Smooth muscle cell of bladder (primary cell): ENCODE measurements at places on chromosomes 12 and 14. TPM values are rescaled to one million over a fixed set of nuclear protein-coding genes. Genes with fewer than 3 reads are reported as not detected.

Gene MYO1A
- under 0.01 TPM in 1 of 2 replicates, not detected in the other for total RNA-seq

Gene PLEK2
- total RNA-seq: 3.0 and 3.7 TPM in 2 replicates

Gene IRAK3
- total RNA-seq: 8.1 and 12.1 TPM in 2 replicates

Gene SLCO1B1
- not detected in 2 replicates for total RNA-seq

Gene FGF6
- not detected in 2 replicates for total RNA-seq

Gene HOXC12
- total RNA-seq: not detected in 2 replicates

Gene TPPP2
- total RNA-seq: not detected in 2 replicates

Gene SIX4
- 7.7 and 7.8 TPM in 2 replicates for total RNA-seq

Gene IFI27L1
- 15.9 and 17.7 TPM in 2 replicates for total RNA-seq

Gene HVCN1
- 4.8 and 8.5 TPM in 2 replicates for total RNA-seq

Gene CLEC2A
- total RNA-seq: not detected in 2 replicates

Gene SP1
- total RNA-seq: 20.3 and 21.7 TPM in 2 replicates

Gene LUM
- total RNA-seq: 1,417 and 1,464 TPM in 2 replicates

Gene NEMP1
- total RNA-seq: 3.8 and 4.7 TPM in 2 replicates

Gene TTC9
- under 0.01 TPM in 2 replicates for total RNA-seq

Gene GLS2
- 0.09 TPM in 1 of 2 replicates, not detected in the other for total RNA-seq

Gene GARIN6
- total RNA-seq: not detected in 2 replicates
